ENCODE measurements at places on chromosomes 12 and 14. TPM values are rescaled to one million over a fixed set of nuclear protein-coding genes. Genes with fewer than 3 reads are reported as not detected.

DNA sequence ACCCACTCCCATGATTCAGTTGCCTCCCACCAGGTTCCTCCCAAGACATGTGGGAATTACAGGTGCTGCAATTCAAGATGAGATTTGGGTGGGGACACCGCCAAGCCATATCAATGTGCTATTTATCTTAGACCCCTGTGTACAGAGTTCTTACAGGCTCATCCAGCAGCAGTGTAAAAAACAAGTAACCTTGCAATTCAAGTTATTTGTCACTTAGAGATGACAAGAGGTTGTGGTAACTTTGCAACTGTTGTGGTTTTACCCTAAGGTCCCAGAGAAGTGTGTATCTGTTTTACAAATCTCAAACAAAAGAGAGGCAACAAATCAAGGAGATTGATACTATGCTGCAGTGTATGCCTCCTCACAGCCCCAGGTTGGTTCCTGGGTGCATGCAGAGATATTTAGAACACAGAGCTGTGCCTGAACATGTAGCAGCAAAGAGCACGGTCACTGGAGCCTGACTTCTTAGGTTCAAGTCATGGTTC lies 11.5 kb upstream of the HELB start:
- no peak for DNase-seq
- no peaks in the 10 kb centered on the region for H3K36me3 ChIP-seq
- H3K27me3 ChIP-seq: peaks cover 3% of the 10 kb centered on the region
- no peaks in the 10 kb centered on the region for H3K4me1 ChIP-seq

- no peaks in the 10 kb centered on the region for H3K4me1 ChIP-seq
- H3K27me3 ChIP-seq: no peaks in the 10 kb centered on the region
- H3K4me3 ChIP-seq: no peak overlapping the region
- H3K36me3 ChIP-seq: no peaks in the 10 kb centered on the region
- H3K27ac ChIP-seq: no peak overlapping the region
- DNase-seq: no peak
Measured at GRCh38 chr12:101804409-101804808, 26.4 kb downstream of the GNPTAB start.

GRCh38 chr14:47009615-47010014 lies 358.0 kb upstream of the RPL10L start:
- no peak overlapping the region for H3K27ac ChIP-seq
- DNase-seq: no peak
- H3K4me3 ChIP-seq: no peak overlapping the region
- no peaks in the 10 kb centered on the region for H3K36me3 ChIP-seq

DNA sequence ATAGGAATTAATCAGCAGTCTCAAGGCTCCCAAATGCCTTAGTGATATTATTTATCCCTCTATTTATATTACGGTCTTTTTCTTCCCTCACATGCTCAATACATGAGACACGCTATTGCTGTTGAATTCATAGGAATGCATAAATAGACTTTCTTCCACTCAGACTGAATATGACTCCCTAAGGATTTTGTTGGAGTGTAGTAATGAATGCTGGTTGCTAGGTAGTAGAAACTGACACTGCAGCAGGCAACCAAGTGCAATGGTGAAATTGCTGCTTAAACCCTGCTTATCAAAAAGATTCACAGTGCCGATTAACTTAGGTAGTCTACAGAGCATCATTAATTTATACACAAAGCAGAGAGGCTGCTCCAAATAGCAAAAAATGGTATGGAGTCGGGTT lies 168.2 kb downstream of the KCNC2 start:
- no peak overlapping the region for H3K4me3 ChIP-seq
- H3K36me3 ChIP-seq: no peaks in the 10 kb centered on the region
- DNase-seq: no peak

DNA sequence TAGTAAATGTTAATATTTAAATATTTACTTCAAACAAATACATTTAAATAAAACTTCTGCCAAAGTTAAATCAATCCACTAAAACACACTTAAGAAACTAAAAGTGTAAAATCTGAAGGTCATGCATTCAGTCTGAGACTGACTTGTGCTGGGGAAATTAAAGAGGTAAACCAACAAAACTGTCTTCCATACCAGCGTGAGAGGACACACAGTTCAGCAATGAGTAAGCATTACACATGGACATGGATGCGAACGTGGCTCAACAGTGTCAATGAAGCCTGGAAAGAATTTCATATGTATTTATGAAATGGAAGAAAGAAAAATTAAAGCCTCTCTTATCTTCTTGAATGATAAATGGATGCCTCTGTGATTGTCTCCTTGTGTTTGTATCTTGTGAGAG lies 1052.3 kb downstream of the AACS start:
- no peak for DNase-seq
- H3K27me3 ChIP-seq: no peaks in the 10 kb centered on the region
- no peak overlapping the region for H3K27ac ChIP-seq
- no peaks in the 10 kb centered on the region for H3K36me3 ChIP-seq

DNA sequence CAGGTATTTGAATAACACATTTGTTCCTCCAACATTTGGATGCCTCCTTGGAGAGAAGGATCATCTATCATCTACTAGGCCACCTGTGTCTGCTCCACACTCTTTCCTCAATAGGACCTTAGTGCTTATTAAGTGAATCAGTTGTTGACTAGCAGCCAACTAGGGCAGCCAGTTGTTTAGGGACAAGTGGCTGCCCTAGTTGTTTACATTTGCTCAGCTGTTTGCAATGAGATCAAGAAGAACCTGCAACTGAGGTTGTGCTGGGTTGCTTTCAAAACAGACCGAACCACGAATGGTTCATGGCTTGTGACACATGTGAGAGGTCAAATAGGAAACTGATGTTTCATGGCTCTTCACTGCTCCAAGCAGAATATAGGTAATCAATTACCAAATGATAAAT lies 53.8 kb downstream of the TMCC3 start:
- peak; percentile 47 for DNase-seq
- H3K4me3 ChIP-seq: no peak overlapping the region
- H3K27me3 ChIP-seq: no peaks in the 10 kb centered on the region
- no peak overlapping the region for H3K27ac ChIP-seq
- H3K36me3 ChIP-seq: no peaks in the 10 kb centered on the region
- no peaks in the 10 kb centered on the region for H3K4me1 ChIP-seq

GRCh38 chr14:106277503-106277902 lies 751.1 kb downstream of the TMEM121 start:
- no peaks in the 10 kb centered on the region for H3K4me1 ChIP-seq
- no peak overlapping the region for H3K27ac ChIP-seq

DNA sequence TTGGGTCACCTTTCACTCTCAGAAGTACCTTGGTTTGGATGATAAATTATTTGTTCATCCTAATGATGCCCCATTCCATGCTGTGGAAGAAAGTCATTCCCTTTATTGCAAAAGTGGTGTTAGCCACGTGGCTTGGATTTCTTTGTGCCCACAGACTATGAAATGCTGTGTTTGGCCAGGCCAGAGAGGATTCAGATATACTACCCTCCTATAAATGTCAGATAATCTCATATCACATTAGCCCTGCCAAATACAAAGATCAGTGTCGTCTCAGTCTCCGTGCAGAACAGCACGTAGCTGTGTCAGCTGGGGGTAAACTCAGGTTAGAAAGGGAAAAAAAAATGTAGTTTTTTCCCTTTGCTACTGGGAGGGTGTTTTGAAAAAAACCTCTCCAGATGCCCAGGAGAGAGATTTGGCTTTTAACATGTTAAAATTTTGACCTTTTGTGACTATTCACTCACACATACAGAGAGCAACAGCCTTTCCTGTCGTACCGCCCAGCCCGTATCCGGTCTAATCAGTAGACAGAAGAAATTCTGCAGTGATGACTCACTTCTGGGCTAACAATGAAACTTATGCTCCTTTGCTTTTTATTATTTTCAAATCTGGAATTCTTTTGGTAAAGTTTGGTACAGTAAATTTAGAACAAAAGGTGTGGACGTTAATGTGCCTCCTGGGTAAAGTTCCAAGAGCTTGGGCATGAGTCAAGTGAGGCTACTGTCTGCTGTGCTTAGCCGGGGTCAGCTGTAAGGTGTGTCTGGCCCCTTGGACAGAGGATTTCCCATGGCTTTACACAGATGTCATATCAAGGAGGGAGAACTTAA lies 8.5 kb upstream of the PTPRB start:
- peak; percentile 68 for DNase-seq
- H3K4me3 ChIP-seq: no peak overlapping the region
- peaks cover 18% of the 10 kb centered on the region for H3K4me1 ChIP-seq
- no peaks in the 10 kb centered on the region for H3K36me3 ChIP-seq
- no peaks in the 10 kb centered on the region for H3K27me3 ChIP-seq
- peak overlapping the region; percentile 49 for H3K27ac ChIP-seq

GRCh38 chr14:23047034-23047634 lies 5.1 kb downstream of the PSMB11 start:
- no peak overlapping the region for H3K27ac ChIP-seq
- no peaks in the 10 kb centered on the region for H3K4me1 ChIP-seq
- H3K36me3 ChIP-seq: no peaks in the 10 kb centered on the region

GRCh38 chr12:31214626-31215517 lies 111.1 kb downstream of the SINHCAF start:
- no peaks in the 10 kb centered on the region for H3K36me3 ChIP-seq
- H3K4me1 ChIP-seq: no peaks in the 10 kb centered on the region
- no peak overlapping the region for H3K27ac ChIP-seq
- peaks cover 4% of the 10 kb centered on the region for H3K27me3 ChIP-seq
- no peak overlapping the region for H3K4me3 ChIP-seq

The SLC2A3 gene
- polyA plus RNA-seq: 124 TPM

The SYNDIG1L gene
- polyA plus RNA-seq: not detected

The GCH1 gene
- polyA plus RNA-seq: 1.3 TPM

The USP44 gene
- polyA plus RNA-seq: 7.0 TPM

The KRT78 gene
- polyA plus RNA-seq: not detected
